ENCODE measurements at places on chromosomes 5 and 9.

- no peak for ATAC-seq
Observed at GRCh38 chr5:111364992-111365391, 140.8 kb downstream of the CAMK4 start.

GRCh38 chr5:126359884-126360283 is 63.3 kb upstream of the GRAMD2B start:
- no peak for ATAC-seq

GRCh38 chr9:136629879-136630661 is 32.6 kb upstream of the EGFL7 start:
- peak; percentile 25 for ATAC-seq

DNA sequence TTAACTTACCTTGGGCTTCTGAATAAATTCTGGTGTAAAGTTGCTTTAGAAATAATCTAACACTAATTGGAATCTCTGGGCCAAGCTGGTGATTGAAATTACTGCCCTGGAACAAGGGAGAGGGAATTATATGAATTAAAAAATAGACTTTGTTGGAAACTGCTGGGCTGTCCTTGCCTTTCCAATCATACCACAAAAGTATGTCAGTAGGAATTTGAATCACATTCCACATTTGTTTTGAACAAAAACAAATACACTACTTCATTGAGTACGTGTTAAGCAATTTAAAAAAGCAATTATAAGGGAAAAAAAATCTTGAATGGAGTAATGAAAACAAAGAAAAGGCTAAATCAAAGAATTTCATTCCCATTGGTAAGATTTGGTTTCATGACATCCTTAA is 102.5 kb upstream of the SREK1 start:
- no peak for ATAC-seq

- ATAC-seq = no peak
Observed at GRCh38 chr5:66143473-66144073, 527 bp upstream of the SREK1 start.

DNA sequence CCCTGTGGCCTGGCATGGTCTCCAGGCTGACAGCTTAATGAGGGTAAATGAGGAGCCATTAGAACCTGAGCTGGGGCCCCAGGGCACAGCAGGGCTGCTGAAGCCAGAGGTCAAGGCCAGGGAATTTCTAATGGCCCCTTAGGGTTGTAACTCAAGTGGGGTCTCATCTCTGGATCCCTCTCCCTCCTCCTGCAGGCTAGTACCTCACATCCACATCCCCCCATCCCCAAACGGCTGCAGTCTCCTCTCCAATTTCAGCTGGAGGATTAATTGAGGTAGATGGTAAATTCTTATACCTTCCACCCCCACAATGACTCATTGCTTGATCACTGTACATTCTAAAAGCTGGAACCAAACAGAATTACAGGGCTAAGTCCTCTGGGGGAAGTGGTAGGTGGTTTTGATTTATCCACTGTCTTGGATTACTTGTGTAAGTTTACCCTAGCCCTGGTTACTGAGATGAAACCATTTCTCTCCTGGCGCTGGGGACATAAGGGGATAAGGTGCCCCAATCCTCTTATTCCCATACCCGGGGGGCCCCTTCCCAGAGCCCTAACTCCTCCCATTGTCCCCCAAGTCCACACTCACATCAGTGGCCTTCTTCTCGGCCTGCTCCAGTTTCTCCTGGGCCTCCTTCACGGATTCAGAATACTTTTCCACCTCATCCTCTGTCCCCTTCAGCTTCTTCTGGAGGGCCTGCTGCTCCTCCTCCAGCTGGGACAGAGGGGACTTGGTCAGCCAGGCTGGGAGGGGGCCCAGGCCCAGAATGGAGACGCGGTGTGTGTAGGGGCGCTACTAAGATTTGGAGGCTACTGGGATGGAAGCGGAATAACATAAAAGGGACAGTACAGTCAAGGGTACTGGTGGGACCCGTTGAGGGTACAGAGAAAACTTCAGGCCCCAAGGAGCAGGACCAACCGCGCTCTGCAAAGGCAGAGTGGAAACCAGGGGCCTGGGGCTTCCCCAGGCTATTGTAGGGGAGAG is 875 bp downstream of the TPM2 start:
- peak; percentile 24 for ATAC-seq

GRCh38 chr9:79880626-79881025 is 308.9 kb downstream of the TLE4 start:
- ATAC-seq = no peak

- no peak for ATAC-seq
Observed at GRCh38 chr5:33840927-33841547, 50.8 kb downstream of the ADAMTS12 start.

- ATAC-seq = no peak
Observed at GRCh38 chr5:98096155-98096554, 677.3 kb upstream of the RGMB start.

DNA sequence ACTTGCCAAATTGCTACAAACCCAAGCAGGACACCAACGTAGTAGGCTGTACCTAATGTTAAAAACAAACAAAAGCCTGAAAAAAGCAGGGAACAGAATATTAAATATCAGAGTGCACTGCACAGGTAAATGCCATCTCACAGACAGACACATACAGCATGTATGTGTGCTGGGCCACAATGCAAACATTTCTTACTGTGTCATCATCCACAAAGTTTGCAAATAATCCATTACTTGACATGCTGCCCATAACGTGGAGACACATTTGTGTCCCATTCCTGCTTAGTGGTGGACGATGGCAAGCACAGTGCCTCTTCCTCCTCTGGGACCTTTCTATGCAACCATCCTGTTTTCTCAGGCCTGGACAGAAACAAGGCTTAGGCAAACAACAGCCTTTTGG is 44.7 kb downstream of the GOLM1 start:
- ATAC-seq = no peak
